ENCODE measurements at places on chromosomes 7 and 10. TPM values are rescaled to one million over a fixed set of nuclear protein-coding genes. Genes with fewer than 3 reads are reported as not detected.
A peak's percentile ranks its signal among the peaks of the same experiment; 100 is the strongest.

The ZNF736 gene
- polyA plus RNA-seq = 21.9 TPM

The TSPAN33 gene
- 7.8 TPM for polyA plus RNA-seq

- no peak for DNase-seq
These were observed 69.6 kb downstream of the VPS50 start for GRCh38 chr7:93301736-93302135.

DNA sequence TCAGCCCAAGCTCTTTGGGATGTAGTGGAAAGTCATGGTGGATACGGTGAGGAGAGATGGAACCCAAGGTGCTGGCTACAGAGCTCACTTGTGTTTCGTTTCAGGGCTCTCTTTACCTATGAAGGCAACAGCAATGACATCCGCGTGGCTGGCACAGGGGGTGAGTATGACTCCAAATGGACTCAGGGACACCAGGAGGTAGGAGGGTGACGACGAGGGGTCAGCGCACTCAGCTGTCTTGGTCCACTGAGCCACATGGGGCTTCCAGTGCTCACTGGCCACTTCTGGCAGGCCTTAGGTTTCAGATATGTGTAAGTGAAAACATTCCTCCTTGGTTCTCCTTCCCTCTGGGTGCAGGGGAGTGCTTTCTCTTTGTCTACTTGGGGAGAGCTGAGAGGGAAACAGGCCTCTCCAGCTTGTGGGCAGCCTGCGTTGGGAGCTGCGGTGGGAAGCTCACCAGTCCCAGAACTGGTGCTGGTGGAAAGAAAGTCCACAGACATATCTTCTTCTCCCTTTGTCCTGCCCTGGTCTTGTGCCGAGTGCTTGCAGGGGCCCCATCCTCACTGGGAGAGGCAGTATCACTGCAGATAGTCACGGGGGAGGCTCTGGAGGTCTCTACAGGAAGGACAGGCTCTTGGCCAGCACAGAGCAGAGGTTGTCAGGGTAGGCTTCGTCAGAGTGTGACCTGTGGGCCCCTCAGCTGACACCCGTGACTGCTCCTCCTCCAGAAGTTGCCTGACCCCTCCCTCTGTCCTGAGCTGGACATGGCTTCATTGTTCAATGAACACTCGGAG is 5.8 kb downstream of the DBNL start:
- no peak for DNase-seq

DNA sequence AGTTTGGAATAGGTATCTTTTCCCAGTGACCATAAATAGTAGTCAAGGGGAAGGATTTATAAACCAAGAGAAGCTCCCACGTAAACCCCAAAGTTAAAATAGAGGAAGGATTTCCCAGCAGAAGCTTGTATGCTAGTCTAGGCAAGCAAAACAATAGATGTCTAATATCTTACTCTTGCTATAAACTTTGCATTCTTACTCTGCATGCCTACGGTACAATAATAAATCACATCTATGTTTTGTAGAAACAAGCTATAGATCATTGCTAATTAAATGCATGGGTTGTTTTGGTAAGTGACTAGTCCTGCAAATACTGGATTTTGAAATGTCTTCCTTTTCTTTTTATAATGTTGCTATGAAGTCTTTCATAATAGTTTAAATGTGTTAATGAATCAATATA is 585.5 kb downstream of the INHBA start:
- no peak for DNase-seq

GRCh38 chr10:102267748-102268147 is 22.4 kb downstream of the GBF1 start:
- DNase-seq = no peak

DNA sequence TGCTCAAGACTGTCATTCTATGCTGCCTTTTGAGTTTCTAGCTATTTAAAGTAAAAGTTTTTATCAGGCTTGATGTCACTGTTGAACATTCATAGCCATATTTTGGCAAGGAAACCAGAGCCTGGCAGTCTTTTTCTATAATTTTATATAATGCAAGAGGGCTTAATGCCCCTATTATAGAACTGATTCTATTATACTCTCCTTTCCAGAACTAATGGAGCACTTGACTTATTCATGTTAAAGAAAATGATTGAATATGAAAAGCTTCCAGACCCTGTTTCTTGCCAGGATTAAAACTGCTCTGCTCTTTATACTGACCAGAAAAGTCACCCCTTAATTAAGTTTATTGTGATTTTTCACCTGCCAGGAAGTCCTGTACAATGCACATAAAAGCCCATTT is 337.6 kb upstream of the CHRM2 start:
- DNase-seq = no peak

GRCh38 chr7:125661677-125662076 is 732.1 kb upstream of the POT1 start:
- DNase-seq = no peak

DNA sequence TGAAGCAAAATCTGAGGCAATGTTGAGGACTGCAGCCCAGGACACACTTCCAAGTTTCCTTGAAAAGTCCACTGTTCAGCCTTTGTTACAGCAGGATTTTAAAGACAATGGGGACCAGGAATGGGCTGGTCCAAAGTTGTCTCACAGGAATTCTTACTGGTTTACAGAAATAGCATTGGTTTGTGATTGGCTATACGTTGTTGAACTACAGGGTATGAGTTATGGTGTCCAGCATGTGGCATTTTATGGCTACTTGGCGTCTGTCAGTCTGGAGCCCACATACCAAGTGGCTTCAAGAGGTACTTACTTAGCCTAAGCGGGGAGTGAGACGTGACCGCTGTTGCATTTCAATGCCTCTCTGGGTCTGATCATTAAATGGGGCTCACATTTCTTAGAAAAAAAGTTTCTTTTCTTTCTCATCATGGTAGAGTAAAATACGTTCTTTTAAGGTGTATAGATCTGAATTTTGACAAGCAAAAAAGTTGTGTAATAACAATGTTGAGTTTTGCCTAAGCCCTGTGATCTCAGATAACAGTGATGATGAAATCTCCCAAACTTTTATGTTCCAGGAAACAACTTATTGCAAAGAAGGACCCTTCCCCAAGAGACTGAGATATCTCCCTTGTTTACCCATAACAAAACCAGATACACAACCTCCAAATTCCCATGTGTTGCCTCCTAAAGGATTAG is 100.0 kb upstream of the TRIM24 start:
- peak; percentile 13 for DNase-seq

- peak; percentile 79 for DNase-seq
These were observed 154.5 kb upstream of the LYZL2 start for GRCh38 chr10:30783939-30784501.

The CLEC2L gene
- 0.11 TPM for polyA plus RNA-seq

DNA sequence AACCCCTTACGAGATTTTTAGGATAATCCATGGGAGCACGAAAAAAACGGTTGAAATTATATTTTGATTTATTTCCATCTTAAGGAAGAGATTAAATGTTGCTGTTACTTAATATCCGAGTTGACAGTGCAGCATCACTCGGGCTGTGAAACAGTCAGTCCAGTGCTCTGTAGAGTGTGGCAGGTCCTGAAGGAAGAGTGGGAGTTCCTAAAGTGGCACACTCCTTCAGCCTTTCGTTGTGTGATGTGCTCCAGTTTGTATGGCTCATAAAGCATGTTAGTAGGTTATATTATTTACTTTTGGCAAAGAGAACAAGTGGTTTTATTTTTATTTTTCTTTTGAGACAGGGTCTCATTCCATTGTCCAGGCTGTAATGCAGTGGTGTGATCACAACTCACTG is 358.3 kb downstream of the AUTS2 start:
- DNase-seq = no peak

The MAGI2 gene
- polyA plus RNA-seq = 7.8 TPM

DNA sequence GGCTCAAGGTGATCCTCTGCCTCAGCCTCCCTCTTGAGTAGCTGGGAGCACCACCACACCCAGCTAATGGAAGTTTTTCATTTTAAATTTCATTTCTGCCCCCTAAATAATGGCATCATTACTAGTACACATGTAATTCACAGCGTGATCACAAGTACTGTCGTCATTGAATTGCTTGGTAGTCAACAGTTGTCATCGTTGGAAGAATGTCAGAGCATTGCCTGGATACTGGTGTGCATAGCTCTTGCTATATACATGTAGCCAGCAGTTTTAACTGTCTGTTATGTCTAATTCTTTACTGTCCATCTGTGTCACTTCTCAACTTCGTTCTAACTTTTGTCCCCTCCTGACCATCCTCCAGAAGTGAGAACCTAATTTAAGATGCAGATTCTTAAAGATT is 62.1 kb downstream of the CRPPA start:
- DNase-seq = no peak

Measured in right lung (tissue), 10 donors.